Activated CD4-positive, alpha-beta memory T cell treated with anti-CD3 and anti-CD28 coated beads for 36 hours (primary cell): ENCODE measurements at places on chromosomes 7 and 10. TPM values are rescaled to one million over a fixed set of nuclear protein-coding genes. Genes with fewer than 3 reads are reported as not detected.

The C10orf143 gene
- total RNA-seq = 2.5 TPM

The HELLS gene
- total RNA-seq = 141 TPM

The SKIDA1 gene
- total RNA-seq = 0.07 TPM

The OR9A2 gene
- not detected for total RNA-seq

The MICU1 gene
- 41.2 TPM for total RNA-seq

The GBX1 gene
- total RNA-seq = not detected

The MRC1 gene
- not detected for total RNA-seq

The SYNPO2L gene
- not detected for total RNA-seq

The NPC1L1 gene
- total RNA-seq = not detected

The PRLHR gene
- not detected for total RNA-seq

The PNLIPRP1 gene
- total RNA-seq = not detected

DNA sequence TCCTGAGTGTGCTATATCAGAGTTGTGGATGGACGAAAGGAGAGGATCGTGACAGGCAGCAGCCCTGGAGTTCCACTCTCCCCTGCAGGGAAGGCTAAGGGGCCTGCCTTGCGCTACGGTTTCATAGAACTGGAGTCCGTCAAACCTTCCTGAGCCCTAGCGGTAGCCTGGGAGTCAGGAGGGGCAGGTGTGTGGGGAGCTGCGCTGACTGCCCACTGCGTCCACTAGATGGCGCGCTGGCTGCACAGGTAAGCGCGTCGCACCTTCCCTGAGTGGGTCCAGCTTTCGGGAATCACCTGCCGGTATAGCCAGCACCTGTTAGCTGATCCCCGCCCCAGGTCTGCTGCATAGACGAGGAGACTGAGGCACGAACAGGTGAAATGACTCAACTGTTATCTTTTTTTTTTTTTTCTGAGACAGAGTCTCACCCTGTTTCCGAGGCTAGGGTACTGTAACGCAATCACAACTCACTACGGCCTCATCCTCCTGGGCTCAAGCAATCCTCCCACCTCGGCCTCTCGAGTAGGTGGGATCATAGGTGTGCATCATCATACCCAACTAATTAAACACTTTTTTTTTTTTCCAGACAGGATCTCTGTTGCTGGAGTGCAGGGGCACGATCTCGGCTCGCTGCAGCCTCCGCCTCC lies 20.2 kb upstream of the BAIAP2L1 start:
- peak; percentile 71 for DNase-seq

DNA sequence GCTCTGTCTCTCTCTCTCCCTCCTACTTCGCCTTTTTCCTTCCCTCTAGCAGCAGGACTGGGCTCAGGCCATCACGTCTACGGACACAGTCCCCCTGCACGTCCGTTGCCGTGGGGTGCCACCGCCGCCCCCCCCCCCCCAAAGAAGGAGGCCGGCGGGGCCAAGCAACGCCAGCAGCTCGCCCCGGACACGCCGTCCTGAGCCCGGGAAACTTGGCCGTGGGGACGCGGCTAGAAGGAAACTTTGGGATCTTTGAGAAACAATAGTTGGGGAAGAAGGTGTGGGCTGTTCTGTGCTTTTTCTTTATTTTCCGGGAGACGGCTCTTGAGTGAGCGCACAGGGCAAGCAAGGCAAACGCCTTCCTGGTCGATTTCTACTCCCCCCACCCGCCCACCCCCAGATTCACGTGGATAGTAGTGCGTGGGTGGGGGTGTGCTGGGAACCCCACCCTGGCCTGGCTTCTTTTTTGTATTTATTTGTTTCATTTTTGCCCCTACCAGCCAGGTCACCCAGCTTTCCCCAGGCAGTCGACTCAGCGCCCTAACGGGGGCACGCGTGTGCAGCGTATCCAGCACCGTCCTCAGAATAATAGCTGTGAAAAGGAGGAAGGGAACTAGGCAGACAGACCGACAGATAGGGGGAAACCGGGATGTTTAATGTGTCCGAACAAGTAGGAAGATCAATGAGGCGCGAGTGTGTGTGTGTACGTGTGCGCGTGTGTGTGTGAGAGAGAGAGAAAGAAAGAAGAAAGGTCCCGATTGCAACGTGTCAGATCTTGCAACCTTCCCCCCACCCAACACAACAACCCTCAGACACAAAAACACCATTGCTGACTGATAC lies 1.4 kb downstream of the MXI1 start:
- DNase-seq = peak; percentile 52

- no peak for DNase-seq
Observed at GRCh38 chr10:43217563-43218205, 49.2 kb downstream of the RASGEF1A start.

GRCh38 chr10:80459047-80459865 lies 5.1 kb downstream of the TSPAN14 start:
- peak; percentile 85 for DNase-seq

GRCh38 chr7:38723327-38723726 lies 92.2 kb upstream of the AMPH start:
- no peak for DNase-seq

GRCh38 chr10:72332423-72333111 lies 22.2 kb downstream of the DNAJB12 start:
- DNase-seq = no peak

- no peak for DNase-seq
Observed at GRCh38 chr7:54080525-54080924, 461.6 kb upstream of the VSTM2A start.

DNA sequence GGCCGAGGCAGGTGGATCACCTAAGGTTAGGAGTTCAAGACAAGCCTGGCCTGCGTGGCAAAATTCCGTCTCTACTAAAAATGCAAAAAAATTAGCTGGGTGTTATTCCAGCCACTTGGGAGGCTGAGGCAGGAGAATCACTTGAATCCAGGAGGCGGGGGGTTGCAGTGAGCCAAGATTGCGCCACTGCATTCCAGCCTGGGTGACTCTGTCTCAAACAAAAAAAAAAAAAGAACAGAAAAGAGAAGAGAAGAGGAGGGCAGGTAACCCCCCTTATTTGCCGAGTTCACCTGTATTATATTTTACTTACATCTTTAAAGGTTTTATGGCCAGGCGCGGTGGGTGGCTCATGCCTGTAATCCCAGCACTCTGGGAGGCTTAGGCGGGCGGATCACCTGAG lies 91.7 kb downstream of the RNF216 start:
- DNase-seq = no peak

DNA sequence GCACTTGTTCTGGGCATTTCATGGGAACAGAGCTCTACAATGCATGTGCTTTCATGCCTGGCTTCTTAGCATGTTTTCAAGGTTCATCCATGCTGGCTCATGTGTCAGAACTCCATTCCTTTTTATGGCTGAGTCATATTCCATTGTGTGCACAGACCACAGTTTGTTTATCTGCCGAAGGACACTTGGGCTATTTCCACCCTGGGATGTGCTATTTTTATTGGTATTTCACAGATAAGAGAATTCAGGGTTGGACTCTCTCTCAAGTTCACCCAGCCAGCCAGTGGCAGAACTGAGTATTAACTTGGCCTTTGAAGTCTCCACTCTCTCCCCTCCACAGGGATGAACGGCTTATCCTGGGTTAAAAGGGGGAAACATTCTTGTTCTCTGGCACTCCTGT lies 190.7 kb upstream of the GPR26 start:
- no peak for DNase-seq

DNA sequence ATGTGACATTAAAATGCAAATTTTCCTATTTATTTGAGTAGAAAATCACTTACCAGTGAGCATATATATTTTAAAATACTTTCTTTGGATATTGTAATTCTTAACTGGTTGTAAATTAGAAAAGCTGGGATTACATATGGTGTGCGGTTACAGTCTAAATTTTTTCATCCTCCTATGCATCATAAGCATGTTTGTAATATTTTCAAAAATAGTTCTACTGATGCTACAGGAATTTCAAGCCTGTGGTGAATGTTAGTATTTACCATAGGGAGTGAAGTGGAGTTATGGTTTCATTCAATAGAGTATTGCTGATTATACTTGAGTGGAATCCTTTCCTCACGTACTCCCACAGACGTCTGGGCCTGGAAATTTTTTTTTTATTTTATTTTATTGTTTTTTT lies 34.6 kb upstream of the ST7 start:
- no peak for DNase-seq

GRCh38 chr10:48266528-48266927 lies 8.0 kb downstream of the FRMPD2 start:
- DNase-seq = peak; percentile 39

- no peak for DNase-seq
Observed at GRCh38 chr7:155161690-155162089, 91.6 kb downstream of the HTR5A start.

DNA sequence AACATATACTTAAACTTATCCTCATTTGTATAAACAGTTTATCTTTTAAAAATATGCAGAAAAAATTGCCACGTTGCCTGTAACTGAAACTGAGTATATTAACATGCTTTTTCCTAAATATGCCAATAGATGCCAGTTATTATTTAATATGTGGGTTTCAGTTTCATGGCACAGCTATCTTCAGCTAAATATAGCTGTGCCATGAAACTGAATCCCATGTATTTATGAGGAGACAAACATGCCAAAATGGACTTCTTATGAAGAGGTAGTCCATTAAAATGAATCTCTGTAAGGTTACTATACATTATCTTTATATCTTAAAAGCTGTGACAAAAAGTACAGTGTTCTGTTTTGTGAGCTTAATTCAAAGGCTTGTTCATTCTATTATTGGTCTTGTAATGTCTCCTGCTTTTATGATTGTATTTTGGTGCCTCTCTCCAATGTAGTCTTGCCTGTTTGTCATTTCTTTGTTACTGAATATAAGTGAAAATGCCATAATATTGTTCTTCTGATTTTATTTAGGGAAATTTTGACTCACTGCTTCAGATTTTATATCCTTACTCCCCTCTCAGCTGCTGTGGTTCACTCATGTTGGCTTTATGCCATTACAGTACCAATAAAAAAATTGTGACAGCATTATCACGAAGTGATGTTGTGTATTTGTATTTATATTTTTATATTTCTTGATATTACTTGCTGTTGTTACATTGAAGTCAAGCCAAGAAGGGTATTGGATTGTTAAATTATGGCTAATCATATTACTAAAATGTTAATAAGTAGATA lies 34.3 kb upstream of the CACNA2D1 start:
- no peak for DNase-seq

DNA sequence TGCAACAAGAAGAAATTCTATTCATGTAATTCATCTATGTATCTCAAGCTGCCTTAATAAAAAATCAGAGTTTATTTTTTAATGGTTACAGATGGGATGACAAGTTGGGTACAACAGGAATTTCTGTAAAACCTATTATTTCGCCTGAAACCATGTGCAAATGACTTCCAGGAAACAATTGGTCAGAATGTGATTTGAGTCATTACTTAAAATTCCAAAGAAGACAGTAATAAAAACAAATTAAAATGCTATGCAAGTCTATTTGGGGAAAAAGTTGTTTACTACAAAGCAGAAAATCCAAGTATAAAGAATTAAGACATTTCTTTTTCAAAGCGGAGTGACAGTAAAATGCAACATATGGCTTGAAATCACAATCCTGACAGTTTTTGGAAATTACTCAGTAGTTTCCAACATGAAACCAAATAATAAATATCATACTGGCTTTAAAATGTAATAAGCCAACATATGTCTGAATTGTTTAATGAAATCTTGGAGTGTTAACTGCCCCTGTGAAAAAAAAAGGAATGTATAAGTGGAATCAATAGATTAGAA lies 41.5 kb upstream of the SEMA3C start:
- DNase-seq = no peak

DNA sequence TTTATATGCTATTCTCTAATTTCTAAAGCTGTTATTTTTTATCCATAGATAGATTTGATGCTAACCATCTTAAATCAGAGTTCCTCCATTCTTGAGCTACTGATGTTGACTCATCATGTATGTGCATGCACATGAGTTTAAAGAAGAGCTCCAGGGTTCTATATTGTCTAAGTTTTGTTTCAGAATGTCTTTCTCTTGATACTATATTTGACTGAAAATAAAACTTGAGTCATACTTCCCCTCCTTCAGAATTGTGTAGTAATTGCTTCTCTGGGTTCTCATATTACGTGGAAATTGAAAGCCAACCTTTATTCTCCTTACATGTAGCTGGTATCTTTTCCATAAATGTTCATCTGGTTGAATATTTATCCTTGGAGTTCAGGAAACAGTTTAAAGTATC lies 89.4 kb downstream of the LRRTM3 start:
- no peak for DNase-seq

GRCh38 chr10:98444314-98445006 lies 2.3 kb downstream of the HPS1 start:
- no peak for DNase-seq

DNA sequence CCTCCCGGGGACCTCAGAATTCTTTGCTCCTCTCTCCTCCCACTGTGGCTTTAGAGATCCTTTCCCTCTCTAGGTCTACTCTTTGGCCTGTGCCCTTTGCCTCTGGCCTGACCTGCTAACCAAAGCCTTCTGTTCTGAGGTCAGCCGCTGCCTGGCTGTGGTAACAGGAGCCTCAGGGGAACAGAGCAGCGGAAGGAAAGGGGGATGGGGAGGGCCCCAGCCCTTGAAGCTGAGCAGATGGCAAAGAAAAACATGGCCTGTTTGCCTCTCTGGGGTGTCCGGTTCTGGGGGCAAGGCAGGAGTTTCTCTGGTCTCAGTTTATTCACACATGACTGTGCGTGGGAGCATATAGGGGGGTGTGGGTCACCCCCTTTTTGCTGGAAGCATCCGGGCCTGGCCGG lies 28.2 kb downstream of the COL26A1 start:
- peak; percentile 52 for DNase-seq

GRCh38 chr10:103470761-103471653 lies 8.0 kb downstream of the CALHM3 start:
- DNase-seq = peak; percentile 87

DNA sequence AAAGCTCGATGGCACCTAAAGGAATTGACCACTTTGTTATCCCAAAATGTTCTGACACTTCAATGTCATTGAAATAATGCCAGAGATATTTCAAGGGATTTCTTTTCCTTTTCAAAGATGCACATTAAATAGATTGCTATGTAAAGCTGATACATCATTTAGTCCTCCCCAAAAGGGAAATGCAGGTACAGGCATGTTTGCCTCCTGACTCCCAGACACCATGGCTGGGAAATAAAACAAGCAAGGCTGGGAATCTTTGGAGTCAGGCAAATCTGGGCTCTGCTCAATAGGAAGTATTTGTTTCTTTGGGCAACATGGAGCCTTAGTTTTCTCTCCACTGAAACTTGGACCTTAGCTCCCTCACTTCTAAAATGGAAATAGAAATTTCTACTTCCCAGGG lies 230.8 kb upstream of the LRRTM3 start:
- DNase-seq = no peak

DNA sequence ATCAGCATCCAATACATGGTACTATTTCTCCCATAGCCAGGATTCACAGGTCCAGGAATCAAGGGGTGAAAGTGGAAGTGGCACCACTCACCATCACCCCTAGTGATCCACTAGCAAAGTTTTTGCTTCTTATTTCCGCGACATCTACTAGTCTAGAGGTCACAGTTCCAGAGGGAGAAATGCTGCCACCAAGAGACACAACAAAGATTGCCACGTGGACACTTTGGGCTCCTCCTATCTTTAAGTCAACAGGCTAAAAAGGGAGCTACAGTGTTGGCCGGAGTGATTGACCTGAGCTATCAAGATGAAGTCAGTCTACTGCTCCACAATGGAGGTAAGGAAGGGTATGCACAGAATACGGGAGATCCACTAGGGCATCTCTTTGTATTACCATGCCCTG lies 178.2 kb downstream of the AKR1D1 start:
- DNase-seq = no peak
